ENCODE measurements at places on chromosomes 3 and 15. TPM values are rescaled to one million over a fixed set of nuclear protein-coding genes. Genes with fewer than 3 reads are reported as not detected.

CCR9 gene
- total RNA-seq: not detected

ST3GAL6 gene
- total RNA-seq: 30.1 TPM

KPNA4 gene
- total RNA-seq: 23.5 TPM

CACNA1D gene
- total RNA-seq: not detected

MRPS11 gene
- 47.7 TPM for total RNA-seq

SPATA12 gene
- total RNA-seq: 0.17 TPM

RASL12 gene
- not detected for total RNA-seq

LRRC31 gene
- not detected for total RNA-seq

SEMA3G gene
- 30.9 TPM for total RNA-seq

SKIL gene
- 84.1 TPM for total RNA-seq

OR5K2 gene
- not detected for total RNA-seq

ATP10A gene
- total RNA-seq: 0.05 TPM

TMIE gene
- 0.17 TPM for total RNA-seq

PLSCR1 gene
- 102 TPM for total RNA-seq

KCNMB2 gene
- not detected for total RNA-seq

RBM6 gene
- 60.4 TPM for total RNA-seq

FGF7 gene
- total RNA-seq: under 0.01 TPM

CFAP20DC gene
- 1.2 TPM for total RNA-seq

TM4SF18 gene
- 363 TPM for total RNA-seq
